ENCODE measurements at places on chromosomes 7 and 10.
A peak's percentile ranks its signal among the peaks of the same experiment; 100 is the strongest.

DNA sequence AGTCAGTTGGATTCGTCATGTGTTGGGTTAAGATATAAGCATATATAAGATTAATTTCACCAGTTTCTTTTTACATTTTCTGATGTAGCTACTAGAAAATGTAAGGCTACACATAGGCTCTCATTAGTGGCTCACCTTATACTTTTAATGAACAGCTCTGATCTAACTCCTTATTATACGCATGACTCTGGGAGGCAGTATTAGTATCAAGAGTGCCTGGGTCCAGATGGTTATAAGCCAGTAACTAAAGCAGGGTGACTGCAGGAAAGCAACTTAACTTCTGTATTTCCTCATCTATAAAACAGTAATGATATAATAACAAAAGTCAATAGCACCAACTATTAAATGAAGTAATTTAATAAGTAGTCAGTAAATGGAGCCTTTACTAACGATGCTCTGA, 1.4 kb upstream of the ELMO1 start:
- DNase-seq = no peak

- DNase-seq = no peak
These were observed 97.1 kb downstream of the VOPP1 start for GRCh38 chr7:55474944-55475854.

DNA sequence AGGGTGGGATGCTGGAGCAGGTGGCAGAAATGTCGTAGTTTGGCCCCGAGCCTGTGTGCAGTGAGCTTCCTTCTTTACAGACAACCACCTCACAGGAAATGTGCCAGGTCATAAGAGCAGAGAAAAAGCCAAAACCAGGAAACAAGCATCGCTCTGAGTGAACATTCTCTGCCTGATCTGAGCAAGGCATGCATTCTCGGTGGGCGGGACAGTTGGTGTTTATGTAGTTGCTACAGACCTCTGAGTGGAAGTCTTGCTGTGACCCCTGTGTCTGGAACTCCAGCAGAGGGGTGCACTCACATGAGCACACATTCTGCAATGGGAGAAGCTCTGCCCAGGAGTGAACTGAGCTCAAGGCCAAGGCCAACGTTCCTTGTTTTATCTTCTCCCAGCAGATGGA, 230.1 kb downstream of the TCERG1L start:
- no peak for DNase-seq

DNA sequence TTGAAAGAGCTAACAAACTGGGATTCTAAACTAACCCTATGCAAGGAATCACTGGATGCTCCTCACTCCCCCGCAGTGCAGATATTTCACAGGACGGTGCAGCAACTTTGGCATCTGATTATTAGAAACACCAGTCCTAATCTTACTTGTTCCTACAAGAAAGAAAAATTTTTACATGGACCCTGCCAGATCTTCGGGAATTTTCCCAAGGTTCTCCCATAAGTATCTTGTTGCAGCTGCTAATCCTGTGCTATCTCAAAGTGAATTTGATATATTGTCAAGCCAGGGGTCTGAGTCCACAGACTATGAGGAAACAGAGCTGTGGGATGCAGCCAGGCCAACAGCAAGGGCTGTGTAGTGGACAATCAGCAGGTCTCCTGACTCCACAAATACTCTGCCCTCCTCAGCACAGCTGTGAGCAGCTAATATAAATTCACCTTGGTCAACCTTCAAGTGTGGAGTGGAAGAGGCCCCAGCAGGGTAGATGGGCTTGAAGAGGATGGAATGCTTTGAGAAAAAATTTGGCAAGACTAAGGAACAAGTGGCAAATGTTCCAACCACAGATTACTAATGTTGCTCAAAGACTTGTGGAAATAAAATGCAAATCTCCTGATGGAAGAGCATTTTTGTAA, 25.6 kb downstream of the VSTM4 start:
- no peak for DNase-seq

- no peak for DNase-seq
These were observed 334.3 kb downstream of the ARL4A start for GRCh38 chr7:13021566-13022300.

DNA sequence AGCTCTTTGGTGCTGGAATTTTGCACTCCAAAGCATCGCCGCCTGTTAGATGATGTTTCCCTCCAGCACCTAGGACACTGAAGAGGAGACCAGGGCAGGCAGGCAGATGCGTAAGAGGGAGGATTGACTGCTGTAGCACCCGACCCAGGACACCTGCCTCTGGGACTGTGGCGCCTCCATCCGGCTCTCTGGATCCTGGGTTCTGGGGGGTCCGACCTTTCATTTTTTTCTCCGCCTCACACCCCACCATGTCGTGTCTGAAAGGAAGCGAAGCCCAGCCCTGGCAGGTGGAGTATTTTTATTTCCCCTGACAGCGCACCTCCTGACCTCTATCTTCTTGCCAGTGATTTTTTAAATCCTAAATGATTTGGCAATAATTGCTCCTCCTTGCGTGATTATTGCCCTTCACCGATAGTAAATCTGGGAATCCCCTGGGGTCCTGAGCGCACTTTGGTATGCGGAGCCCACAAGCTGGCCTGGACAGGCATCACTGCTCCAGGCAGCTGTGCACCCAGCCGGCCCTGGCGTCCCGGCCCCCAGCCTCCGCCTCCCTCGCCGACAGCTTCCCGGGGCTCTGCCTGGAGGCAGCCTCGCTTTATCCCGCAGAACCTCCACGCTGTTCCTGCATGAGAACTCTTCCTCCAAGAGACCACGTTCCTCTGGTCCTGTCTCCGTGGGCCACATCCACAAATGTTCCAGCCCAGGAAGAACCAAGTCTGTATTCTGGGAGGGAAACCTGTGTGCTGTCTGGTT, 48.4 kb downstream of the LHPP start:
- no peak for DNase-seq

DNA sequence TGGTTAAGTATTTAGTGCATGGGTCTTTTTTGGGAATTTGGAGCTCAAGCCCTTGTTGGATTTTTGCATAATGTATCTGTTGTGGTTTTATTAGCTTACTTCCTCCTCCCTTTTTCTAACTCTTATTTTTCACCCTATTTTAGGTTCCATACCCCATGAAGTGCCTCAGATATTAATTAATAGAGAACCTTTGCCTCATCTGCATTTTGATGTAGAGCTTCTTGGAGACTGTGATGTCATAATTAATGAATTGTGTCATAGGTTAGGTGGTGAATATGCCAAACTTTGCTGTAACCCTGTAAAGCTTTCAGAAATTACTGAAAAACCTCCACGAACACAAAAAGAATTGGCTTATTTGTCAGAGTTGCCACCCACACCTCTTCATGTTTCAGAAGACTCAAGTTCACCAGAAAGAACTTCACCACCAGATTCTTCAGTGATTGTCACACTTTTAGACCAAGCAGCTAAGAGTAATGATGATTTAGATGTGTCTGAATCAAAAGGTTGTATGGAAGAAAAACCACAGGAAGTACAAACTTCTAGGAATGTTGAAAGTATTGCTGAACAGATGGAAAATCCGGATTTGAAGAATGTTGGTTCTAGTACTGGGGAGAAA, 28.0 kb downstream of the SIRT1 start:
- DNase-seq = no peak

DNA sequence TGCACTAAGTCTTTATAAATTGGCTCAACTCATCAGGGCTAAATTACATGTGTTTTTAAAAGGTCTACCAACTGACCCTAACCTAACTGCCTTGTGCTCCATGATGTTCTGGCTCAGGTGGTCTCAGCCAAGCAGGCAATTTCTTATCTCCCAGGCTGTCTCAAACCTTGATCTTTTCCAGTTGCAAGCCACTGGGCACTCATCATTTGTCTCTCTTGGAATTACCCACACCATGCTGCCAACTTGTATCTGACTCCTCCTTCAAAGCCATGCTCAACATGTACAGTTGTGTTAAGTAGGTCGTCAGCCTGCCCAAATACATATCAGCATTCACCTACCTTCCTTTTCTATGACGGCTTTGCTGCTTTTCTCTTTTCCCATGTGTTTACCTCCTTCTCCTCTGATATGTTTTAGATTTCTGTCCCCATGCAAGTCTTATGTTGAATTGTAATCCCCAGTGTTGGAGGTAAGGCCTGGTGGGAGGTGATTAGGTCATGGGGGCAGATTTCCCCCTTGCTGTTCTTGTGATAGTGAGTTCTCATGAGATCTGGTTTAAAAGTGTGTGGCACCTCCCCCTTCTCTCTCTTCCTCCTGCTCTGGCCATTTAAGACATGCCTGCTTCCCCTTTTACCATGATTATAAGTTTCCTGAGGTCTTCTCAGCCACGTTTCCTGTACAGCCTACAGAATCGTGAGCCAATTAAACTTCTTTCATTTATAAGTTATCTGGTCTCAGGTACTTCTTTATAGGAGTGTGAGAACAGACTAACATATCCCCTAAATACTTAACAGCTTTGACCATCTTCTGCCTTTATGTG, 130.0 kb downstream of the ELAPOR2 start:
- no peak for DNase-seq

- no peak for DNase-seq
These were observed 5.4 kb downstream of the POP7 start for GRCh38 chr7:100711369-100711768.

GRCh38 chr7:10592604-10593003, 381.1 kb upstream of the PHF14 start:
- DNase-seq = no peak

DNA sequence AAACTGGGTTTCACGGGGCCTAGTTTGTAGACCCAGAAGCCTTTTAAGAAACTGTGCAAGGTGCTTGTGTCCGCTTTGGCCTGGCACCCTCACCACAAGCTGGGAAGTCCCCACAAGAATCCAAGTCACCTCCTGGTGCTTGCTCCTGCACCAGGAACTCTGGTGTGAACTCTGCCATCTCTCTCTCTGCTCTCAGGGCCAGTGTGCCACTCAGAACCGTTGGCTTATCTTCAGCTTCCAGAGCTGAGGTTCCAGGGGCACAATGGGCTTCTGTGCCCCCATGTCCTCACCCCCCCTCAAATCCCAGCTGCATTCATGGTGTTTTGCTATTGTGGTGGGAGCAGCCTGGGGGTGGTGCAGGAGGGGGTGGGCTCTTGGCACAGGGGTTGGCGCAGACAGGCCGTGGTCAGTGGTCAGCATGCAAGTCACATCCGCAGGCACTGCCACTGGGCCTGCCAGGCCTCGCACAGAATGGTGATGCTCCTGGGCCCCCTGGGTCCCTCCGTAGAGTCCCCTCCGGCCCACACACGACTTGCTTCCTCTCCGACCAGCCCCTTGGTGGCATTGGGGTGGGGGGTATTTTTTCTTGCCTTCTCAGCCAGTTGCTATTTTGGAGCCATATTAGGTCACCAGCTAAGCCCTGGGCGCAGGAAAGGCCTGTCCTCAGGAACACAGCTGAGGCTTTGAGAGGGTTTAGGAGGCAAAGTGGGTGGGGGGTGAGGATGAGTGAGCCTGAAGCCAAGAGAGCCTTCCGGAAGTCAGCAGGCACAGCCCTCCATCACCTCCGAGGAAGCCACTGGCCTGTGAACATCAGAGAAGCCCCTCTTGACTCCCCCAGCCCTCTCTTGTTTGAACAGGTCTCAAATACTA, 3.0 kb downstream of the ZCCHC24 start:
- no peak for DNase-seq

- DNase-seq = no peak
These were observed 52.5 kb downstream of the FAS start for GRCh38 chr10:89043052-89043451.

- peak; percentile 18 for DNase-seq
These were observed 30.2 kb upstream of the EZH2 start for GRCh38 chr7:148914208-148914777.

GRCh38 chr10:118304521-118304920, 37.6 kb downstream of the FAM204A start:
- no peak for DNase-seq

- no peak for DNase-seq
These were observed 165.2 kb upstream of the CDCA7L start for GRCh38 chr7:22110881-22111280.

DNA sequence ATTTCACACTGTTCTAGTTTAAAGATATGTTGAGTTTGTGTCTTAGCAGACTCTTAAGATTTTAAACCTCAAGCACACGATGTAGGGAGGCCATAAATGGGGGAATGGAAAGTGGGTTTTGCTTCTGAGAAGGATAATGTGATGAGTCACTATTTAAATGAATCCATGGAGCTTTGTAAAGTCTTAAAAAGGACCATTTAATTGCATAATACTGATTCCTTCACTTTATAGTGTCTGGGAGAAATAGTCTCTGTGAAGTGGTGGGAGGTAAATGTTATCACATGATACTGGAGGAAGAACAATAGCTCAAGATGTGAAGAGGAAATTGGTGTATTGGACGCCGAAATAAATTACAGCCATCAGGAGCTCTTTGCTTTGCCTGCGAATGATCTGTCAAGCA, 84.0 kb upstream of the MYO3A start:
- DNase-seq = no peak

- no peak for DNase-seq
These were observed 45.1 kb downstream of the INPP5F start for GRCh38 chr10:119770928-119771327.

DNA sequence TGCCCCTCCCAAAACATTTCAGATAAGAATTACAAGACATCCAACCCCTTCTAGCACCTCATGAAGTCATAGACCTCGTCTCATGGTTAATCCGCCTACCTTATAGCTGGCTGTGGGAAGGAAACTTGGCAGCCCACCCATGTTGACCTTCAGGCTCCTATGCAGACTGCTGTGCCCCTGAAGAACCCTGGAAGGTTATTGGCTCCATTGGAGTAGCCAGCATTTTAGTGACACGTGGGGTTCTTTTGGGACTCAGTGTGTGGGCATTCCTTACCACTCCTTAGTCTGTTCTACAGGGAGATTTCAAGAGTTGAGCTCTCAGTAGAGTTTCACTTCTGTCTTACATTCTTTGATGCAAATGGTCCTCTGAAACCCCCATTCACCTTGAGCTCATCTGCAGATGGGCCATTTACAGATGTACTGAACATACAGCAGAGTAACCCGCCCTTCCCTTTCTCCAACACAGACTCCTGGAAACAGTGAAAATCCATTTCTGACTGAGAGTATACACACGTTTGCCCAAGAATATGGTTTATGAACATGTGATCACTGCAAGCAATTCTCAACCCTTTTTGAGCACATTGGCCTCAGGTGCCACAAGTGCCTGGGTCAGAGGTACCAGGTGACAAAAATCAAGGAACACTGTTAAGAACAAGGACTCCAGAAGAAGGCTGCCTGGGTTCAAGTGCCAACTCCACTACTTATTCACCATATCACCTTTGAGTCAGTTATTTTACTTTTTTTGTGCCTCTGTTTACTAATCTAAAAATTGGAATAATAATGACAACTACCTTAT, 54.0 kb upstream of the HECW1 start:
- DNase-seq = no peak

DNA sequence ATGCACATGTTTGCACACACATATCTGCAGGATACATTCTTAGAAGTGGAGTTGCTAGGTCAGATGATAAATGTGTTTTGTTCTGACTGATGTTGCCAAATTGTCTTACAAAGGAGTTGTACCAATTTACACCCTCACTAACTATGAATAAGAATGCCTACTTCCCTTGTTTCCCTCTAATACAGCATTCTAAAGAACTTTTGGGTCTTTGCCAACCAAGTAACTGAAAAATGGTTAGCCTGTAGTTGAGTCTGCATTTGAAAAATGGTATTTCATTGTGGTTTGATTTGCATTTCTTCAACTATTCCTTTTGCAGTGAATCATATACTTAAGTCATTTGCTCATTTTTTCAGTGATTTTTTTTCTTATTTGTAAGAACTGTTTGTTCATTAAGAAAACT, 48.4 kb downstream of the TMEM26 start:
- no peak for DNase-seq

Measured in A549 (cell line).